ENCODE measurements at places on chromosomes 5 and 9.

GRCh38 chr9:116656977-116657376 is 30.1 kb upstream of the TRIM32 start:
- DNase-seq = no peak

DNA sequence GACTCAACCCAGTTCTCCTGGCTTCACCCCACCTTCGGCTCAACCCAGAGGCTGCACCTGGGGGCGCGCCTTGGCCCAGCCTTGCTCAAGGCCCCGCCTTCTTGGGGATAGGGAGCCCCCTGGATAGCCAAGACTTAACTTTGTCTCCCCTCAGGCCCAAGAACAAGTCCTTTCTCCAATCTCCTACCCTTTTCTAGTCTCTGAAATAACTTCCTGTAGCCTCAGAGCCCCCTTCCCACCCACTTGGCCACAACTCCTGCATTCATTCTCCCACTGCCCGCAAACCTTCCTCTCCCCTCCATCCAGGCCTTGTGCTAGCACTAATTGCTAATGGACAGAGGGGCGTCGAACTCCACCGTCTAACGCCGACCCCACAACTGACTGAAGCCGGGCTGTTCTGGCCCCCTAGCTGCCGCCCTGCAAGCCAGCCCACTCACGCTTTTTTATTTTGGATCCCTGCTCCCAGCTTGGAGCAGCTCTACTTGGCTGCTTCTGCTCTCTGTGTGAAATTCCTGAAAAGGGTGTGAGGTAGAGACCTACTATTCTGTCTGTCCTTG is 579 bp upstream of the ASTN2 start:
- peak; percentile 7 for DNase-seq

GRCh38 chr5:73751254-73751914 is 125.4 kb downstream of the ARHGEF28 start:
- no peak for DNase-seq

GRCh38 chr5:177220576-177220975 is 82.9 kb downstream of the RAB24 start:
- DNase-seq = no peak

- no peak for DNase-seq
These were observed 299.1 kb upstream of the TYRP1 start for GRCh38 chr9:12394105-12394504.

DNA sequence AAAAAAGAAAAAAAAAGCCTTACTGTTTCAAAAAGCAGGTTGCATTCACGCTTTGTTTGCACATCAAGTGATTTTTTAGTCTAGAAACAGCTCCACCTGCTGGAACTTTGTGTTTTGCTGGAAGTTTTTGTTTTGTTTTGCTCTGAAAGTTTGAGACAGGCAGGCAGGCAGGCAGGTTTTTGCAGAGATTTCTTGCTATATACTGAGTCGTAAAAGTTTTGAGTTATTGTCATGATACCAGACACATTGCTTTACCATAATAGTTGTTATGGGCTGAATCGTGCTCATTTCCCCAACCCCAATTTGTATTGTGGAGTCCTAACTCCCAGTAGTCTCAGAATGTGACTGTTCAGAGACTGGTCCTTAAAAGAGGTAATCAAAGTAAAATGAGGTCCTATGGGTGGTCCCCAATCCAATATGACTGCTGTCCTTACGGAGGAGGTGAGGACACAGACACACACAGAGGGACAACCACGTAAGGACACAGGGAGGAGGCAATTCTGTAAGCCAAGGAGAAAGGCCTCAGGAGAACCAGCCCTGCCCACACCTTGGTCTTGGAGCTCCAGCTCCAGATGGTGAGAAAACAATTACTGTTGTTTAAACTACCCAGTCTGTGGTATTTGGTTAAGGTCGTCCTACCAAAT is 20.9 kb downstream of the OR2Y1 start:
- peak; percentile 42 for DNase-seq

- no peak for DNase-seq
These were observed 73.7 kb downstream of the FEM1C start for GRCh38 chr5:115470921-115471320.

DNA sequence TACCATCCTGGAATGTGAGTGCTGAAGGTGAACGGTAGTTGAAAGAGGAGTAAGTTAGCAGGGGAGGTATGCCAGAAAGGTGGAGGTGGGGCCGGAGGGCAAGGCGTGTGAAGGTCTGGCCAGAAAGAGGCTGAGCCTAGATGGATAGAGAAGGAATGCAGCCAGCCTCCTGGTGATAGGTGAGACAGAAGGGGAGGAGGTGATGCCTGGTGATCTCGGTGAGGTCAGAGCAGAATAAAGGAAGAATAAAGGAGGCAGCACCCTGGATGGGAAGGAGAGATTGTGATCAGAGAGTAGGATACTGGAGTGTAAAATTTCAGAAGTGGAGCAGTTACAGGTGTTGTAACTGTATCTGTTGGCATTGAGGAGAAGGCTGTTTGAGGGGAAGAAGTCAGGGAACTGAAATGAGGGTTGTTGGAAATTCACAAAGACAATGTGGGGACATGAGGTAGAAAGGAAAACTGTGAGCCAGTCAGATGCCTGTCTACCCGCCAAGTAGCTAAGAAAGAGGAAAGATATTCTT is 2.0 kb downstream of the GNG10 start:
- DNase-seq = no peak

DNA sequence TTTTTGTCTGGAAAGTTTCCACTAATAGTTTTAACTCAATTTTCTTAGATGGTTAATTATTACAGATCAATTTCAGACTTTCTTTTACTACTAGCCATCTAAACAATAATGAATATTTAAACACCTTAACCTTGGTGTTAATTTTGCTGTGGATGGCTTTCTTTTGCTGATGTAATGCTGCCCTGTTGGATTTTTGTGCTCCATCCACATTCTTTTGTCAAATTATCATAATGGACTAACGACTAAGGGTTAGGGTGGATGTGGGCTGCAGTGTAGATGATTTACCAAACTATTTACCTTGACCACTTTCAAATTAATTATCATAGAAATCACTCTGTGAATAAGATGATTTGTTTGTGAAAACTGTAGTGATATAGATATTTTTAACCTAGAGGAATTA is 15.6 kb upstream of the TMEM38B start:
- DNase-seq = no peak

- no peak for DNase-seq
These were observed 104.0 kb upstream of the BOD1 start for GRCh38 chr5:173720286-173720952.

DNA sequence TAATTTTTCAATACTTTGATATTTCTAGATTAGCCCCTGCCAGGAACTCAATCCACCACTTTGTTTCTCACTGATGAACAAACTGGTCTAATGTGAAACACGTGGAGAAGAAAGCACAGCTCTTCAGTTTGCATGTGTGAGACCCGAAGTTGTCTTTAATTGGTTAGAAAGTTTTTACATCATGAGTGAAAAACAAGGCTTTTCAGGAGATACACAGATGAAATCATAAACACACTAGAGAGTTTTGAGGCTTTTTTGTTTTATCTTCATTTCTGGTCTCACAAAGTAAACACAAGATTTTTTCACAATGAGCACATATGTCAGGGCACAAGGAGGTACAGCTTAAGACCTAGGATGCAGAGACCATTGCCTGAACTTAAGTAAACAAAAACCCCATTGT is 84.5 kb upstream of the MOCS2 start:
- DNase-seq = peak; percentile 6

DNA sequence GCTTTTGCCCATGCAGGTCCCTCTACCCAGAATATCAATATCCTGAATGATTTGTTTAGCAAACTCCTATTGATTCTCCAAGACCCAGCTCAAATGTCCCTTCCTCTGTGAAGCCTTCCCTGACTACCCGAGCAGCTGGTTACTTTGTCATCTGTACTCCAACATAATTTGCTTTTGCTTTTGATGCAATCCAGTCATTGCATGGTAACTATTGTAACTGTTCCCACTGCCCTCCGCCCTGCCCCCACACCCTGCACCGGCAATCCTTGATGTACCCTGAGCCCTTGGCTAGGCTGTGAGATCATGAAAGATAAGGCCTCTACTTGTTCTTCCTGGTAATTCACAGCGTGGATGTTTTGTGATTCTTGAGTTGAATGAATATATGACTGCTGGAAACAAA is 119.9 kb upstream of the BOD1 start:
- DNase-seq = no peak

- DNase-seq = no peak
These were observed 1139.6 kb upstream of the NUDT12 start for GRCh38 chr5:104702212-104702611.

- peak; percentile 36 for DNase-seq
These were observed 84.6 kb downstream of the SLC44A1 start for GRCh38 chr9:105328872-105329718.

GRCh38 chr9:655875-656274 is 185.6 kb upstream of the DMRT1 start:
- no peak for DNase-seq

DNA sequence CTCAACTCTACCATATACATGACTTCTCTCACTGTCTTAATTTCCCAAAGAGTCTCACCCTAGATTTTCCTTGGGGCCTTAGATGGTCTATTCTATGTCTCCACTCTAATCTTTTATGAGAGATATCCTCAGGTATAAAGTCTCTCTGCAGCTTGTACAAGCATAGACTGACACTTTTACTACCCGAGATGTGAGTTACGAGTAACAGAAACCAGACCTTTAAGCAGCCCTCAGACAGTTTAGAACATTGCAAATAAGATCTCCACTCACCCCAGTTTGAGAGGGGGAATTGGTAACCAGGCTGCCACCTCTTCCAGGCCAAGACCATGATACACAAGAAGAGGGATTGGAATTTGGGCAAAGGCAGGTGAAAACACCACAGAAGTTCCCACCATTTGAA is 542.5 kb downstream of the TLE4 start:
- no peak for DNase-seq

DNA sequence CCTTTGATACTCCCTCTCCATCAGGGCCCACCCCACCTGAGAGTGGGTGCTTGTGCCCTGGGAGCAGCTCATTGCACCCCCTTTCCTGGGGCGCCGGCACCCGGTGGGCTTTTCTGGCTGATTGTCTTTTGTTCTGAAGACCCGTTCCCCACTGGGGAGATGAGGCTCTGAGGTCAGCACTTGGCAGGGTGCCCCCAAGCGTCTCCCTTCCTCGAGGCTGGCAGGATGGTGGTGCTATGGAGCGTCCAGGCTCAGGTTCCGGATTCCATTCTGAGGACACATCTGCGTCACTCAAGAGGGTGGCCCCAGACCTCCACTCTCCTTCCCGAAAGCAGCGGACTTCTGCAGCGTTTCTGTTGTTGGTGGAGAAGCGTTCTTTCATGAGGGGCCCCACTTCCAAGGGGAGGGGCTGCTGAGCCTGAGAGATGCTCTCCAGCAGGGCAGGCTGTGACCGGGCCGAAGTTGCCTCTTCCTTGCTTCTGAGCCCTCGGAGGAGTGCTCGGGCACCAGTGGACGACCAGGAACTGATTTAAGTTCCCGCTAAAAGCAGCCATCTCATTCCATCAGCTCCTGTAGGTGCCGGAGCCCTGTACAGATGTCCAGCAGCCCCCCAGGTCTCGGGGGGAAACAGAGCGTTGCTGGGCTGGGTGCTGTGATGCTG is 42.2 kb downstream of the COL5A1 start:
- DNase-seq = no peak

- DNase-seq = no peak
These were observed 291.9 kb upstream of the IRX1 start for GRCh38 chr5:3303777-3304176.

DNA sequence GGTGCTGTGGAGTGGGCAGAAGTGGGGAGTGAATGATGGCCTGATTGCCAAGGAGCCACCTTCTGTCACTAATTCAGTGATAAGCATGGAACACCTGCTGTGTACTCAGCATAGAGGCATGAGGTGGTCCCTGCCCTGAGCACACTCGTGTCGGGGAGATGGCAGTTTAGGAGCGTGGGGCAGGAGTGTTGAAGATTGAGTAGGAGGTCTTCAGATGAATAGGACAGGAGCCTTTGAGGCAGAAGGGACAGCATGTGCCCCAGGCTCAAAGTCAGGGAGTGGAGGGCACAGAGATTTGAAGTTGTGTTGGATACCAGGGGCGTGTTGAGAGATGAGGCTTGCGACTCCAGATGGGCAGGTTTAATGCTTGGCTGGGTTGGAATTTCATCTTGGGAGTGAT is 55.0 kb downstream of the ZNF618 start:
- DNase-seq = no peak

DNA sequence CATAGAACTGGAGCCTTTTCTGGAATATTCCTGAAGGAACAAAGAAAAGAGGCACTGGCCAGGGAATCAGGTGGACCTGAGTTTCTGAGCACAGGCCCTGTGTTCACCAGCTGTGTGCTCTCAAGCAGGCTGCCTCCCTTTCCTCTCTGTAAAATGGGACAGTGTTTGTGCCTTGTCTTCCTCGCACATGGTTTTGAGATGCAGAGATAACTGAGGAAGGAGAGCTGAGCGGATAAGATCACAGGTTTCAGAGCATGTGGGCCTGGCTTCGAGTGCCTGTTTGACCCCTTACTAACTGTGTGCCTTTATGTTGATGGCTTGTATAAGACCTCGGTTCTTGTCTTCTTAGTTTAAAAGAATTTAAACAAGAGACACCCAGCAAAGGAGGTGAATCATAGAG is 46.2 kb upstream of the HAND1 start:
- no peak for DNase-seq

- DNase-seq = peak; percentile 93
These were observed 10.5 kb upstream of the NDST1 start for GRCh38 chr5:150497274-150497988.

DNA sequence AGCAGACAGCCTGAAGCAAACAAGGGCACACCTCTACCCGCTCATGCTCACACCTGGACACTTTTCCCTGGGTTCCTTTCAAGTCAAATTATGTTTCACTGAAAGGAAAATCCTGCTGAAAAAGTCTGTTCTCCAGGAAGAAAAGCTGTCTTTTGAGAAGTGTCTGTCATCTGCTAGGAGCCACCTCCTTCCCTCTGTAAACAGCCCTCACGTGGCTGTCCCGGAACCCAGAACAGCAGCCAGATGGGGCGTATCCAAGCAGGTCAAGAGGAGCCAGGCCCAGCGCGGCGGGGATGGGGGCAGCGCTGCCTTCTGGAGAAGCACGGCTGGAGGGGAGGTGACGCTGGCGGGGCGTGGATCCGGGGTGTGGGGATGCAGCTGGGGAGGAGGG is at the start of gene PNPLA7:
Gene PNPLA7, minus strand, starts transcription at position 172 of the 391 bp plus-strand sequence. CDS start 205 bp downstream, outside the sequence.
- DNase-seq = peak; percentile 75

DNA sequence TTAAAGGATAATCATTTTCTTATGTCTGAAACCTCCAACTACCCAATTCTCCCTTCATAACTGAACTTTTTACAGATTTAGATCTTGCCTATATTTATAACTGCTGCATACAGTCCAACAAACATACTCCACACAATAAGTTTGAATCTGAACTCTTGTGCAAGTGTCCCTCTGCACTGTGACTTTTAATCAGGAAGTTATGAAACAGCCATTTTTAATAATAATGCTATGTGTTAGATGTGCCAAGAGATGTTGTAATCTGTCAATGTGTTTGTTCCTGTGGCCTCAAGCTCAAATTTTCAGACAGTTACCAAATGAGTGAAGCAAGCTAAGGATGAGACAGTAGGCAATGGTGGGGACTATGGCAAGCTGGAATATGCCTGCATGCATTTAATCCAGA is 57.6 kb upstream of the MTAP start:
- DNase-seq = peak; percentile 33

All from GM03348 (cell line).